ENCODE measurements at places on chromosomes 6 and 20.

DNA sequence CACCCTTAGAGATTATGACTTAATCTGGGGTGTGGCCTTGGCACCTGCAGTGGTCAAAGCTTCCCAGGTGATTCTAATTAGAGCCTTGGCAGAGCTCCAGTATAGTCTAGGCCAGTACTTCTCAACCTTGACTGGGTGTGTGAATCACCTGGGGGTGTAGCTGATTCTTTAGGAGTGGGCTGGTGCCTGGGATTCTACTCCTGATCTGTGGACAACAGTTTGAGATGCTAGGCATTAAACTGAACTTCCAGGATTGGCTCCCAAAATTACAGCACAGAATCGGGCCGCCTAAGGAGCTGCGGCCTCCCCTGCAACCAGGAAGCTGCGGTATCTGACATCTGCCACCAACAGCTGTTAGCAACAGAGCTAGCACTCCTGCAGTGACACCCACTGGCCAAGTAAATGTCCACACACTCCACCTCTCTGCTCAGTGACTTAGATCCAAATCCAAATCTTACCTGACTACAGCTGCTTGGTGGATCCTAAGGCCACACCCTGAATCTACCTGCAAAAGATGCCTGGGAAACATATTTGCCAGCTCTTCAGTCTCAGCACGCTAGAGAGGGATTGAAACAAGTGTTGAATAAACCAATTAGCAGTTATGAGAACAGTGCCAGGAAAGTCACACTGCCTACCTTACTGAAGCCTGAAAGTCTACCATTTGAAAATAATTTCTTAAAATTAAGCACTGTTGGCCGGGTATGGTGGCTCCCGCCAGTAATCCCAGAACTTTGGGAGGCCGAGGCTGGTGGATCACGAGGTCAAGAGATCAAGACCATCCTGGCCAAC is 126.7 kb downstream of the UNC5CL start:
- peak; percentile 80 for DNase-seq

GRCh38 chr6:105884426-105884825 is 201.7 kb upstream of the PRDM1 start:
- DNase-seq: no peak

GRCh38 chr6:157246048-157246630 is 77.2 kb downstream of the TMEM242 start:
- no peak for DNase-seq

DNA sequence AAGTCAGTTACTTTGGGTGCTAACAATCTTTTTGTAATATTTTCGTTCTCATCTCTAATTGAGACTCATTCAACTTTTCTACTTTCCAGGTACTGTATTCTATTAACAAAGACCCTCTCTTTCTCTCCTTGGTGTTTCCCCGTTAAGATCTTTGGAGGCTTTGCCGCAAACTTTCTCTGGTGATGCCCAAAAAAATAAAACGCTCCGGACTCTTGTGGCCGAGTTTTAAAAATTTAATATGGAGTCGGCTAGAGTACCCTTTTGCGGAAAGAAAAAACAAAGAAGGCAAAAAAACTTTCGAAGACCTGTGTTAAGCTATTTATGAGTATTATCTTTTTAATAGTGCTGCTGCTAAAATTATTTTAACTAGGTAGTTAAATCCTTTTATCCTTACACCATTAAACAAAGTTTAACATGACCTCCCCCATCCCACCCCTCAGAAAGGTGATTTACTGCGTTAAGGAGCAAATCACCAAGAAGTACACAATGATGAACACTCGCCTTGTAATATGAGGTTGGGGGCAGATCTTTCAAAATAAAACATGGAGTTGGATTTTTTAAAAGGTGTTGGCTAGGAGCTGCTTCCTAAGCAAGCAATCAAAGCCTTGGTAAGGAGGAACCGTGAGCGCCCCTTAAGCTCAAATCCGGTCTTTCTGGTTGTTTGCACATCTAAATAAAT is 10.0 kb downstream of the SIM1 start:
- DNase-seq: no peak

GRCh38 chr20:20582734-20583133 is 129.7 kb downstream of the RALGAPA2 start:
- no peak for DNase-seq

DNA sequence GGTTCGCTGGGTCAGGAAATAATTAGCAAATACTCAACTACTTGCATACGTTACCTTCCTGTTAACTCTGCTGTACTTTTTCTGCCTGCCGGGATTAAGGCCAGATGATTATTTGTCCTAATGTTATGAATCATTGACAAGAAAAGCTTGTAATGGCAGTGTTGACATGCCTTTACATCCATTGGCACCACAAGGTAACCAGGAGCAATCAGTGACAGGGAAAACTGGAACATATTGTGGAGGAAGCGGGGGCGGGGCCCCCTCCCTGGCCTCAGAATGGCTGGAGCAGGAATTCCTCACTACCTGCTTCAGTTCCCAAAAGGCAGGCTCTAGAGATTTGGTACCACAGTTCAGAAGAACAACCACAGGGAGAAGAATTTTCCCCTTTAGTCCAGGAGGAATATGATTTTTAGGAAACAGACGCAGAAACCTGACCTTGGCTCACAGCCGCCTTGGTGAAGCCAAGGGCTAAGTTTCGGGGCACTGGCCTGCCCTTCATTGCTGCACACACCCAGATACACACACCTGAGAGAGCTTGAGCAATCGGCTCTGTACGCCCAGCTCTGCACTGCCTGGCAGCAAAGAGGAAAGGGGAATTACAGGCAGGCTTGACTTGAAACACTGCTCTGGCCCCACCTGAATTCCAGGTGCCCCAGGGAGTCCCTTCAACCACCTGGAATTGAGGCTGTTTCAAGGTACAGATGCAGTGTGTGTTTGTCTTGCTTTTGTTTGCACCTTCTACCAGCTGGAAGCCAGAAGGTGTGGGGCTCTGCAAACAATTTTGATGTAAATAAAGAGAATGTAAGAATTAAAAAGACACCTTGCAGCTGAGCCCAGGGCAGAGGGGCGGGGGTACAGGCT is 89.8 kb downstream of the MYB start:
- no peak for DNase-seq

- no peak for DNase-seq
These were observed 144.6 kb upstream of the AFDN start for GRCh38 chr6:167682125-167682524.

- no peak for DNase-seq
These were observed 31.5 kb upstream of the PAQR8 start for GRCh38 chr6:52330470-52330869.

GRCh38 chr6:90885611-90886056 is 298.8 kb upstream of the MAP3K7 start:
- DNase-seq: no peak

DNA sequence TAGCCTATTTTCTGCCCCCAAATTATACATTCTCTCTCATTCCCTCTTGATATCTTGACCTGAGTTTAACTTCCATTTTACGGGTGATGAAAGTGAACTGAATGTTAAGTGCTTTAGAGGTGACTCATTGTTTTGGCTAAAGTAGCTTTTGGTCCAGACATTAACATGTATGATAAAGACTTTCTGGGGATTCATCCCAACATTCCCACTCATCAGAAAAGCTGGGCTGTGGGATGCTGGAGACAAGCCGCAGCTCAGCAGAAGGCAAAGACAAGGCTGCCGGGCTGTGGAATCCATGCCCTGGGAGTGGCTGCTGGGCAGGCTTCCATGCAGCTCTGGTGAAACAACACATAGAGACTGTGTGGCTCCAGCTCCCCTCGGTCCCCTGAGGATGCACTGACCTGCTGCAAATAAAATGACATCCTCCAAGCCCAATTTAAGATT is 89.9 kb upstream of the SYNDIG1 start:
- DNase-seq: no peak

DNA sequence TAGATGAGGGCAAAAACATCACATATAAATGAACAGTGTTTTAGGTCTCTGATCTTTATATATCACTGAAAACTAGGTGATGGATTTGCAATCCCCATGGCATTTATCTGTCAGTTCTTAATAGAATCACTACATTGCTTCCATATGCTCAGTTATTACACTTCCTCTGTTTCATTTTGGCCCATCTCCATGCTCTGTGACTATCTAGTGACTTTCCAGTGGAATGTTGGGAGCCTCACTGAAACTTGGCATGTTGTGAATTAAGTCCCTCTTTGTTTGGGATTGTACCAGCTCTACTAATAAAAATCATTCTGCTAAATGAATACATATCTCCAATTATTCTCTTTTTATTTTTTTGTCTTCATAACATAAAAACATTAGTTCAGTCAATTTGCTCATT is 226.1 kb upstream of the CEP162 start:
- DNase-seq: no peak

GRCh38 chr6:133369773-133370272 is 128.7 kb downstream of the EYA4 start:
- no peak for DNase-seq

DNA sequence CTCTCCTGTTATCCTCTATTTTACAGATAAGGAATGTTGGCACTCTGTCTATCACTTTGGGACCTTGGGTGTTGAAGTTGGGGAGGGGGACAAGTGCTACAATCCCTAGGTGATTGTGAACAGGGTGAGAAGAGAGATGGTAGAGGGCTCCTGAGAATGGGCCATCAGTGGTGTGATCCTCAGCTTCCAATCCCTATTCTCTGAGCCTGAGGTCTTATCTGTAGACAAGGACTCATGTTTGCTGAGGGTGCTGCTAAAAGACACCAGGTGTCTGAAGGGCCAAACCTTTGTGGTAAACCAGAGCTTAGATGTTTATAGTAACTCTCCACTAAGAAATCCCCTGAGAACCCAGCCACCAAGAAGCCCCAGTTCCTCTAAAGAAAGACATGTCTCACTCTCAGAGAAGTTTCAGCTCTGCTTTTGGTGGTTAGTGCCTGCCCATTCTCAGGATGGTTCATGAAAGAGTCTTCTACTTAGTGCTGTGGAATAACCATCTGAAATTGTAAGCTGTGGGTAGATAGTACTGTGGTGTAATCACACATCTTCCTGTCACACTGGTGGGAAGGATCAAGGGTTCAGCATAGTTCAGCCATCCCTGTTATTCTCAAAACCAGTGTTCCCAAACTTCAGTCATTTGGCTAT is 58.2 kb upstream of the IL20RA start:
- DNase-seq: no peak

DNA sequence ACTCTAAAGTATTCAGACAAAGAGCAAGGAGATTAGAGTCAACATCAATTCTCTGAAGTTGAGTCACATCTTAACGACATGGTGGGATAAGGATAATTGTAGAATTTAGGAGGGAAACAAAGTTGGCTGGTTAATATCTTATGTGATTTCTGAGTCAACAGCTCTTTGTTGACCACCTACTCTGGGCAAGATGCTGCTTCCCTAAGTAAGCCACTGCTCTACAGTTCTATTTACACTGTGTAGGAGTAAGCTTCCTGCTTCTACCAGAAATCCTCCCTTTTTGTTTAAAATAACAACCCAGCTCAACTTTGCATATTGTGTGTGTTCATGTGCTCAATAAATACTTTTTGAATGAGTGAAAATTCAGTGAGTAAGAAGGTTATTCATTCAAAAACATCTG is 3.1 kb downstream of the HS3ST5 start:
- DNase-seq: no peak

DNA sequence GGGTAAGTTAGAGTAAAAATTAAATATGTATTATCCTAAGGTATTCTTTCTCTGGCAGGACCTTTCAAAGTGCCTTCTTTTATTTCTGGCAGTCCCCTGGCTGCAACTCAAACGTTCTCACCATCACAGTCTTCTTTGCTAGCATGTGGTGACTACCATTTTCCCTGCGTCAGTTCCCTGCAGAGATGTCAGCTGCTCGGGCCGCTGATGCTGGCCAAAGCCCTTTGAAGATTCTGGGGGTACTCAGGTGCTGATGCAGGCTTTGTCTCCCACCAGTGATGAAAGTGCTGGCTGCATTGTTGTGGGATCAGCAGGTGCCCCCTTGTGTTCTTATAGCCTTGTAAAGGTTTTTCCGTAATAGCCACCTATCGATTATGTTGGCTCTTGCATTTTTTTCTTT is 140.1 kb downstream of the BTBD3 start:
- no peak for DNase-seq

DNA sequence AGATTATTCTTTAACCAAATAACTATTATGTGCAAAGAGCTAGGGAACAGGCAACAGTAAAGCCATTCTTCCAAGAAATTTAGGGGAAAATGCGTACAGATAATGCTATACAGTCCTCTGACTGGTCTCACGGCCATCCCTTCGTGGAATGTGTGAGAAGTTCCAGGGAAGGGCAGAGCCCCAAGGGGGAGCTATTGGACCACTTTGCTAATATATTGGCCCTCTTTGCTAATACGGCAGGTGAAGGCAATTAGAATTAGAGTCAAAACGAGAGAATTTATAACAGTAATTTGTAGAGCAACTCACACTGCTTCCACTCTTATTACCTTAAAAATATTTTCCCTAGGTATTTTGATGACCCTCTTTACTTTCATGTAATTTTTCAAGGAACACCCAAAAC is 140.4 kb downstream of the IMPG1 start:
- DNase-seq: peak; percentile 67

DNA sequence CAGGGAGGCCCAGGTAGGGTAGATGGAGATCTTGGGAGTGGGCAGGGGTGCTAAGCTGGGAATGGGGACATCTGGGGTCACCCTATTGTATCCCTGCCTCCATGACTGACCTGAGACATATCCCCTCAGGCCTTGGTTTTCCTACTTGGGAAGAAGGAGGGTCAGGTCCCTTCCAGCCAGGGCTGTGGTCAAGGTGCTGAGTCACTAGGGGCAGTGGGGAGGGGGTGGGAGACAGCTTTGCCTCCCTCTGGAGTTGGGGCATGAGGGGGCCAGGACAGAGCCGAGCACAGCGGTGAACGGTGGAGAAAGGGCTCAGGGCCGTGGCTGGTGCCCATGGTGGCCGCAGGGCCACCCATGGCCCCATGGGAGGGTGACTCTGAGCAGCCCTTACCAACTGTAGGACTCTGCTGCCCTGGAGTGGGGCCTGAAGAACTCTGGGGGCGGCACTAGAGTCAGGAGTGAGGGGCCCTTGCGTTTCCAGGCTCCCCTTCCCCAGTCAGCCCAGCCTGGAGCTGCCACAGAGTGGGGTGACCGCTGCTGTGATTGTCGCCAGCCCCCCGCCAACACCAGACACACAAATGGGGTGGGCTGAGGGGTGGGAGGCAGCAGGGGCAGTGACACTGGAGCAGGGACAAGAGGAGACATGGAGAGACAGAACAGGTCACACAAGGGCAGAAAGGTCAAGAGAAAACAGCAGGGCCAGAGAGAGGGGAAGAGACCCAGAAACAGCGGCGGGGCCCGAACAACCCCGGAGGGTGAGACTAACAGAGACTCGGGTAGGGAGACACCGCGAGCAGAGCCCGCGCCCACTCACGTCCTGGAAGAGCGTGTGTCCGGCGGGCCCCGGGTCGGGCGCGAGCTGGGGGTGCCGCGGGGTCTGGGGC is 576 bp downstream of the NECAB3 start:
- no peak for DNase-seq
